ENCODE measurements at places on chromosomes 4 and X.

GRCh38 chr4:42816189-42816879 is 76.2 kb upstream of the GRXCR1 start:
- no peak for DNase-seq

GRCh38 chr4:111466811-111467604 is 678.2 kb upstream of the FAM241A start:
- no peak for DNase-seq

GRCh38 chrX:153443476-153444332 is 2.2 kb downstream of the TREX2 start:
- DNase-seq: no peak

GRCh38 chr4:182427554-182427953 is 184.4 kb downstream of the TENM3 start:
- DNase-seq: no peak

DNA sequence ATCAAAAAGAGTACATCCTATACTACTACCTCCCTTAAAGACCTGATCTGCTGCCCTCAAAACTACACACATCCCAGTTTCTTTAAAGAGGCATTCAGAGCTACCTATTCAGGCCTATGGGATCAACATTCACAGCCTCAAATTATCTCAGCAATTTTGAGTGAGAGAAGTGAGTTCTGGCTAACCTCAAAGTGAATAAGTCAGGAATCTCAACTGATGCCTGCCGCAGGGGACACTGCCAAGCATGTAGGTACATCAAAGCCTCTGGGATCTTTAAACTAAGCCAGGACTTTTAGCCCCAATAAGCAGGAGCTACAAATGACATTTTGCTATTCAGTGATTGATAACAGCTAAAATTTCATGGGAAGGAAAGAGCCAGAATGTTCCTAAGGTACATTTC is 11.6 kb downstream of the GRPR start:
- no peak for DNase-seq

- DNase-seq: no peak
Observed at GRCh38 chr4:69239557-69240168, 25.1 kb upstream of the UGT2B11 start.

DNA sequence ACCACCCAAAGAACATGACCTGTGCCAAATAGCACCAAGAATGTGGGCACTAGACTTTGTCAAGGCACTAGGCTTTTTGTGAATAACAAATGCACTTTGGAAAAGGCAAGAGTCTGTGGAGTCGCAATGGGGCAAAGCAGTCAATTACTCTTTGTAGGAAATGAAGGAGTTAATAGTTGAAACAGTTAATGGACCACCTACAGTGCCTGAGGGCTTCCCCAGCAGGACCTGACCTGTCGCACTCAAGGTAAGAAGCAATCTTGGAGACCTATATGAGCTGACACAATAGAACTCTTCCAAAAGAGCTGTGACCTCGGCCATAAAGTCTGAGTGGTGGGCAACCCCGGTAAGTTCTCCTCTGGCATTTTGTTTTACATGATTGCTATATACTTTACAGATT is 49.2 kb upstream of the CAPN6 start:
- no peak for DNase-seq

- DNase-seq: no peak
Observed at GRCh38 chrX:77446908-77447652, at the start of gene FGF16. FGF16 (plus strand) TSS chrX:77447389; CDS start chrX:77447675, 286 bp downstream.

- no peak for DNase-seq
Observed at GRCh38 chr4:22202975-22203710, 254.6 kb upstream of the KCNIP4 start.

- DNase-seq: no peak
Observed at GRCh38 chrX:49876750-49877149, 2.5 kb upstream of the USP27X start.

DNA sequence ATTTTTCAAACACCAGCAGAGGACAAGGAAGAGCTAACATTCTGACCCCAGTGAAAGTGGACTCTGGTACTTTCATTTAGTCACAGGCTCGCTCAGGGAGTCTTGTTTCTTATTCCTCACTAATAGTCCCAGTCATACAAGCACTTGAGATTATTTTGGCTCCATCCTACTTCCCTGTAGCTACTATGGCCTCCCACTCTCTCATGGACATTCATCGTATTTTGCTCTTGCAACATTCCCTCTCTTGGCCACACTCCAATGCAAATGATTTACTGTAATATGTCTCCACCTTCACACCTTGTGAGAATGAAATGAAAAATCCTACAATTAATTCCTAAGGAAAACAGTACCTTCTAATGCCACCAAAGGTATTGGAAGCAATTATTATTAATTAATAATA is 21.3 kb downstream of the PLRG1 start:
- DNase-seq: no peak

DNA sequence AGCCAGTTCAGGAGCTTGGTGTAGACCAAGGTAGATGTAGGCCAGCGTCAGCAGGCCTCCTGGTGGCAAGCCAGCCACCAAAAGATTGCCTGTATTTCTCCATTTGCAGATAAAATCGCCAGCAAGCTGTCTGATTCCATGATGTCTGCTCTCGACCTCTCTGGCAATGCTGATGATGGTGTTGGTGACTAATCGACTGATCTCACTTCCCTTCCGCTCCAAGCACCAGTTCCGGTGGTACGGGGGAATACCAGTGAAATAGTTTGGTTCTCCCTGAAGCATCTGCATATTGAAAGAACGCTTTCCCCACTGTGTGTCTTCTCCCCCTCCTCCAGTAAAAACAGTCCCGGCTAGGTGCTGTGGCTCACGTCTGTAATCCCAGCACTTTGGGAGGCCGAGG is 30.4 kb downstream of the GNL3L start:
- no peak for DNase-seq

GRCh38 chr4:99457270-99457669 is 22.1 kb upstream of the ADH7 start:
- DNase-seq: no peak

GRCh38 chr4:44983083-44983482 is 256.7 kb upstream of the GNPDA2 start:
- no peak for DNase-seq

- DNase-seq: no peak
Observed at GRCh38 chrX:46953597-46953996, 41.4 kb downstream of the JADE3 start.

DNA sequence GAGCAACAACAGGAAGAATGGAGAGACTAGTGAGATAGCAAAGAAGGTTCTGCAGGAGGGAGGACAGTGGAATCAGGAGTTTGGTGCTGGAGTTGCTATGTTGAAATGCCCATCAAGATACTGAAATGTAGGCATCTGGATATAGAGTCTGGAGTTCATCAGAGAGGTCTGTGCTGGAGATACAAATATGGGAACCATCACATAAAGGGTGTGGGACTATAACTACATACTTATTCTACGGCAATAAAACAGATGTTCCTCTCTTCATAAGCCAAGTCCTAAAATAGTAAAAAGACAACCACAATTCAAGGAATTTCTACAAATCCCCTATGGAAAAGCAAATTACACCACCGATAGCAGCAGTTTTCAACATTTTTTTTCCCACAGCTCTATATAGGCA is 1.6 kb downstream of the MED14 start:
- no peak for DNase-seq

GRCh38 chrX:11458170-11458569 is 165.0 kb downstream of the AMELX start:
- DNase-seq: no peak

DNA sequence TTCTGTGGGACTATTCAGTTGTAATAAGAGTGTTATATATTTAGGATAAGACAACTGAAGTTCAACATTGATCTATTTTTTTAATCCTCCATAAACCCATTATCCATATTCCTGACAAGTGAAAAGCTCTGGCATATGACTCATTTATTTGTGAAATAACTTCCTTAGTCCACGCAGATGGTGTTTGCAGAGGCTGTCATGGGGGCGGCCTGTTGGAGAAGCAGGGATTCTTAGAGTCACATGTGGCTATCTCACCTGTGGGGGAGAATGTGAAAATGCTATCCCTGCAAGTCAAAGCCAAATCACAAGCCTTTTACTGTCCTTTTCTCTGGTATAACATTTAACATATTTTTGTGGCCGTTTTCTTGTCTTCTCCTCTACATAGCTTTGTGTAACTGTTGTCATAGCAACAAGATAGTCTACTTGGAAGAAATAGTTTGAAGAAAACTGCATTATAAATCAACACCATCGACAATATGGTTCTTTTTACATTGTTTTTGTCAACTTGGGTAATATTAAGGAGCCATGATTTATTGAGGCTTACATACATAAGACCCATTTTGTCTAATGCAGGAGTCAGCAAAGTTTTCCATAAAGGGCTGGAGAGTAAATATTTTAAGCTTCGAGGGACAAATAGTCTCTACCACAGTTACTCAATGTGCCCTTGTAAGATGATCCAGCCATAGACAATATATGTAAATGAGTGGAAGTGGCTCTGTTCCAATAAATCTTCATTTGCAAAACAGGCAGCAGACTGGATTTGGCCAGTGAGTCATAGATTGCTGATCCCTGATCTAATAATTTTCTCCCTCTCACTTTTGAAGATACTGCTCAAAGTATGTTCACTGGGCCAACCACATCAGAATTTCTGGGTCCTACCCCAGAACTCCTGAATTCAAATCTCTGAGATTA is 395.0 kb downstream of the DTHD1 start:
- no peak for DNase-seq

- no peak for DNase-seq
Observed at GRCh38 chrX:13412208-13412600, 92.4 kb upstream of the ATXN3L start.
